Right lobe of liver (tissue), 6 donors: ENCODE measurements at places on chromosomes 11 and 22. TPM values are rescaled to one million over a fixed set of nuclear protein-coding genes. Genes with fewer than 3 reads are reported as not detected.
A peak's percentile ranks its signal among the peaks of the same experiment; 100 is the strongest.

The FXYD6 gene
- 10.4 TPM for total RNA-seq

The LIF gene
- not detected for total RNA-seq

- DNase-seq, result no peak
Observed at GRCh38 chr22:50696251-50696798, 23.7 kb downstream of the SHANK3 start.

GRCh38 chr22:44158816-44159215 is 21.9 kb upstream of the PARVG start:
- no peak for DNase-seq

- peak; percentile 29 for DNase-seq
Observed at GRCh38 chr11:128713595-128713994, 19.7 kb downstream of the FLI1 start.

DNA sequence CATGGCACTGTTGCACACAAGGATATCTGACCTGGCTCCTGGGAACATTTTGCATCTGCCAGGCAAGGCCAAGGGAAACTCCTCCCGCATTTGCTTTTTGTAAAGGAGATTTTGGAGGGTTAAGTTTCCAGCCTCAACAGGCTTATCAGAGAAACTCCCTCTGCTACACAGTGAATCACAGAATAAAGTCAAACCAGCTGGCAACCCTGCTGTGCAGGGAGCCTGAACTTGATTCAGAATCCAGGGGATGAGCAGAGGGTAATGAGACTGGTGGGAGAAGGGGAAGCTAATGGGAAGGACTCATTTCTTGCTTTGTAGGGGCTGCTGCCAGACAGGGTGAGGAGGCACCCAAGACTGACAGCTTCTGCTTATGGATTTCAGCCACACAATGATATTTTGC is 185.3 kb upstream of the ISX start:
- DNase-seq, result no peak

DNA sequence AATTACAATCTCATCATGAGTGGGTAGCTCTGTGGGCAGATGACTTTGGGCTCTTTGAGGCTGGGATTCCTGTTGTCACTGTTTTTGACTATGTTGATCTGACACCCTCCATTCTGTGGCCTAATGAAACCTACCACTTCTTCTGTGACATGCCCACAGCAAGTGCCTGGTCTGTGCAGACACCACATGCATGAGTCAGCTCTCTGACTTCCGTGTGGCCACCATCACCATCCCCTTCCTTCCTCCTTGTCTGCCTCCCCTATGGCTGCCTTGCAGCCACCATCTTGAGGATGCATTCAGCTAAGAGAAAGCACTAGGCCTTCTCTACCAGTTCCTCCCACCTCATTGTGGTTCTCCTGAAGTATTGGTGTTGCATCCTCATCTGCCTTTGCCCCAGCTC is 15.3 kb upstream of the OR10V1 start:
- no peak for DNase-seq

- DNase-seq, result no peak
Observed at GRCh38 chr11:133383201-133383600, 149.1 kb downstream of the OPCML start.

DNA sequence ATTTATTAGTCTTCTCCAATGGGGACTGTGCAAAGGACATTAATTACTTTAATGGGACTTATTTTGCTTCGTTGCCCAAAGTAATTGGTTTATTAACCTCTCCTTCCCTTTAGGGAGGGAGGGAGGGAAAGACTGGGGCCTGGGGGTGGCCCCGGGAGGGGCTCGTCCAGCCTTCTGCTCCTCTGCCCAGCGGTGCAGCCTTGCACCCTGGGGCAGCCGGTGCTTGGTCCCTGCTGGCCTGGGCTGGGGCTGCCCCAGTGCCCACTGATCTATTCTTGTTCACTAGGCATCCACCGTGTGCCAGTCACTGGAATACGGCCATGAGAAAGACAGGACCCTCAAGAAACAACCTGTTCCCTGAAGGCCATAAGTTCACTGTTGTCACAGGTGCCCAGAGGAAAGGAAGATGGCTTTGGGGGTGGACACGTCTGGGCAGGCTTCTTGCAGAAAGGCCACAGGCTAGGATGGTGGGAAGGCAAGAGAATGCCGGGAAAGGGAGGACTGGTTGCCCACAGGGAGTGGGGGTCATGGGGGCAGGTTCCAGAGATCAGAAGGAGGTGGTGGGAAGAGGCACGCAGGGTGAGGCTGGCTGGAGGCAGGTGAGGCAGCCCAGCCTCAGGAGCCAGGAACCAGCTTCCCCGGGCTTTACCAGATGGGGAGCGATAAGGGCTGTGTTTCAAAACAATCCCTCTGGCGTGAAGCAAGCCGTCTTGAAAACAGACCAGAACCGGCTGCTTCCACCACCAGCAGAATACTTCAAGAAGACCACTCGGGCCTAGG is 47.6 kb upstream of the KCNQ1OT1 start:
- no peak for DNase-seq

- peak; percentile 21 for DNase-seq
Observed at GRCh38 chr22:19872779-19873137, 18.1 kb upstream of the GNB1L start.

- DNase-seq, result no peak
Observed at GRCh38 chr22:47094861-47095330, 332.4 kb downstream of the TBC1D22A start.

DNA sequence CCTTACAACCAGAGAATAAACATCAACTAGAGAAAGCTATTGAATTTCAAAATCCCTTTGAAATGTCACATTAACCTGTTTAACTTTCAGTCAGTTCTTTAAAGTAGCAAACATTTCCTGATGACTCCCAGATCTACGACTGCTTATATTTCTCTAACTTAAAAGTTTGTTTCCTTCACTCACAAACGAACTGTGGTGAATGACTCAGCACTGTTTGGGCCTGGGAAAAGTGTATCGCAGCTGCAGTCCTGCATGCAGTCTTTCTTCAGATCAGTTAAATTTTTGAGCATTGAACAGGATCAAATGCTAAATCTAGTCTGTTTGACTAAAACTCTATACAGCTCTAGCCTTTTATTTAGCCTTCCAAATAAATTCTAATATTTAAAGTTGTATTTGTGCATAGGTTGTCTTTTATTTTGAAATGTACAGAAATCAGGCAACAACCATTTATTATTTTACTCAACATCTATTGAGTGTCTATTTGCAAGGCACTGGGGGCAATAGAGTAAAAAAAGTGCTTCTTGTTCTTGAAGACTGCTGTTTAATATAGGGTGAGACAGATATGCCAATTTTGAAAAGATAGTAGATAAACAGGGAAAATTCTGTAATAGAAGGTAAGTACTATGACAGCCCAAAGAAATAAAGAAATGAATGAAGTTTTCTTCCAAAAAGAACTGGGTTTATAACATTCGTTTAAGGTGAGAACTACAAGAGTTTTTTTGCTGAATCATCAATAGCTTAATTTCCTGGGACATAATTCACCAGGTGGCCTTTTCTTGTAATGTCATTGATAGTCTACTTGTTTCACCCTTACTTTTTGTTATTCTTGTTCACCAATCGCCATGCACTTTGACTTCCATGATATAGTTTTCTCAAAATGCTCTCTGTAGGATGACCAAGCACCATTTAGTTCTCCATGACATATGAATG is 235.4 kb downstream of the METTL15 start:
- DNase-seq, result no peak

- peak; percentile 69 for DNase-seq
Observed at GRCh38 chr11:68398995-68399851, 61.3 kb upstream of the PPP6R3 start.

DNA sequence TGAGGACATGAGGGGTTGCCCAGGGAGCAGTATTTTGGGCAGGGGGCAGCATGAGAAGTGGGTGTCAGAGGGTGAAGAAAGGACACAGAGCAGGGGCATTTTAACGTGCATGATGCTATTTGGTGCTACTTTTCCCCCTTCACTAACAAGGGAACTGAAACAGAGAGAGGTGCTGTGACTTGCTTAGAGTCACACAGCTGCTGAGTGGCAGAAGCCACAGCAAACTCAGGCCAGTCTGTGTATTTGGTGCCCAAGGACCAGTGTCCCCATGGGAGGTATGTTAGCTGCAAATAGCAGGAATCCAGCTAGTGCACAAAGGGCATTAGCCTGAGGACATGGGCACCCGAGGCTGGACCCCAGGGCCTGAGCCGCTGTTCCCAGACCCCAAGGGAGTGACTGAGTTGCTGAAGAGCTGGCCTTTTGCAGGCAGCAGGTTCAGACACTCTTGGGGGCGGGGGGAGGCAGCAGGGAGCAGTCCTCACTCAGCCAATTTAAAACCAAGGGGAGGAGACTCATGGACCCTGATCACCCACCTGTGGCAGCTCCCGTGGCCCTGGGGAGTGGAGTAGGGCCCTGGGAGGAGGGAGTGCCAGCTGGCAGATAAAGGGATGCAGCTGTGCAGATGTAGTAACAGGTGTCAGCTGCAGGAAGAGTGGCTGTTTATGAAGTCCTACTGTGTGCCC is 14.6 kb downstream of the PARVG start:
- no peak for DNase-seq

GRCh38 chr11:14234446-14234845 is 124.5 kb downstream of the RRAS2 start:
- no peak for DNase-seq

- no peak for DNase-seq
Observed at GRCh38 chr11:111906680-111907079, 4.9 kb downstream of the CRYAB start.

- DNase-seq, result no peak
Observed at GRCh38 chr11:62917906-62918502, 3.2 kb downstream of the CHRM1 start.

DNA sequence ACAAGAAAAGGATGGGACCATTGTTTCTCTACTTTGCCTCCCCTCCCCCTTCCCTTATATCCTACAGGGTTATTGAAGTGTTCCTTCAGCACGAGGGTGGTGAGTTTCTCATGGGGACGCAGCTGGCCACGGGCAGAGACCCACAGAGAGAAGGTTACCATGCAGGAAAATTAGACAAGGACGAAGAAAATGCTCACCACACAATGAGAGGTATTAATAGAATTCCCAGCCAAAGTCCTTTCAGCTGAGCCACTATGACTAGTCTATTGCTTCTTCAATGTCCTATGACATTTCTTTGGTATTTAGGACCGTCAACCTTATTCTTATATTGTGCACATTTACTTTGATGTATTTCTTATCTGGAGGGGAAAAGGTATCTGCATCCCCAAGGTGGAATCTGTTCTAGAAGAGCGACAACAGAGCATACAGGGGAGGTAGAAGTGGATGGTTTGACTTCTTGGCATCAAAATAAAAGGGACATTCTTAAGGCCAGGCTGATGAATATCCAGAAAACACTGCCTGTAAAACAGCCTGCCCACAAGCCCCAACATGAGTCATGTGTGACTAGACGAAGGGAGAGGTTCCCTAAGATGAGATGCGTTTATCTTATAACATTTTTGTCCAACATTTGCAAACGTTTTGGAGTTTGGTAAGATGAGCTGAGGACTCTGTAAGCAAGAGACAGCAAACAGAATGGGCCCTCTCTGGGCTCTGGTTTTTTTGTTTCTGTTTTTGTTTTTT is 209.8 kb upstream of the NARS2 start:
- DNase-seq, result no peak
